NCI-H1436 (cell line): ENCODE measurements at places on chromosomes 5 and 9.

DNA sequence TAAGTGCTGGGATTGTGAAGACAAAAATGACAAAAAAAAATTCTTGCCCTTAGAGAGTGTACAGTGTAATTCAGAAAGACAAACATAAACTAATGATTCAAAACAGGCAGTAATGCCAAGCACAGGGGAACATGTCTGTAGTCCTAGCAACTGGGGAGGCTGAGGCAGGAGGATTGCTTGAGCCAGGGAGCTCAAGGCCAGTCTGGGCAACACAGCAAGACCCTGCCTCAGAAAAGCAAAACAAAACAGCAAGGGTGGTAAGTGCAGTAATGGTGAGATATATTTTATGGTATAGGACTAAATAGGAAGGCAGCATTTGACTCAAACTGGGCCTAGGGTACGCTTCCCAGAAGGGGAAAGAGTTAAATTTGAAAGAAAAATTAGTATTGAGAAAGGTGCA is 18.9 kb downstream of the FREM1 start:
- no peak for DNase-seq

GRCh38 chr5:150148117-150148927 is 7.3 kb downstream of the PDGFRB start:
- no peak for DNase-seq

- DNase-seq = no peak
Measured at GRCh38 chr5:55927861-55928655, 66.7 kb downstream of the IL6ST start.

DNA sequence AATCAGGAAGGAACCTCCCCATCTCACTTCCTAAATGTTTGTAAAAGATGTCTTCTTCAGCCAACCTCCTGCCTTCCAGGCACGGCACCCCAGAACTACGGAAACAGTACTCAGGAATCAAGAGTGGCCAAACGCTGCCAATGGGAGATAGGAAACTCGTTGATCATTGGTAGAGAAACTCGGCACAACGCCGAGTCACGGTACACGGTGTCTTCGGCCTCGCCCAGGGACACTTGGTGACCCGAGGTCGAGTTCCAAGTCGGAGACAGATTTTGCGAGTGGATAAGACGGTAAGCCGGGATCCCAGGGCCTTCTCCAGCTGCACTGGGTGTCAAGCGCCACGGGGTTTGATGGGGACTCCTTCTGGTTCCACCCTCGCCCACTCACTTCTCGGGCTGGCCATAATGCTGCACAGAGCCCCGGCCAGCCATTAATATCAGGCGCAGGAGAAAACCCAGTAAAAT is 343 bp downstream of the KIAA0825 start:
- DNase-seq = no peak

DNA sequence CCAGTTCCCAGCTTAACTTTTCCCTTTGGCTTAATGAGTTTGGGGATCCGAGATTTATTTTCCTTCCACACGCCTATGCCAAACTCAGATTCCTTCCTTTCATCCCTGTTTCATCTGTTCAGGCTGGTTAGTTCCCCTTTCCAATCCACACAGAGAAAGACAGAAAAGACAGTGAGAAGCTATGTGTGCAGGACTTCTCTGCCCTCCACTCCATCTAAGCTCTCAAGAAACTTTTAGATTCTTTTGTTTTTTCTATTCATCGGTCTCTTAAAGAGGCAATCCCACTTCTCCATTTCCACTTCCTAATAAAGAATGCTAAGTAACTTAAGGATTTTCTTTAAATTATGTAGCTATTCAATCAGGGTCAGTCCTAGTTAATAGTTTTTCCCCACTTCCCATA is 11.2 kb downstream of the ITGA1 start:
- DNase-seq = no peak

- no peak for DNase-seq
Measured at GRCh38 chr9:127935765-127936221, 1.9 kb downstream of the DPM2 start.

GRCh38 chr9:136055715-136056545 is 39.2 kb downstream of the NACC2 start:
- no peak for DNase-seq

- no peak for DNase-seq
Measured at GRCh38 chr9:94952565-94953373, 226.3 kb downstream of the AOPEP start.

GRCh38 chr9:35700031-35700430 is 10.3 kb upstream of the TPM2 start:
- DNase-seq = no peak

DNA sequence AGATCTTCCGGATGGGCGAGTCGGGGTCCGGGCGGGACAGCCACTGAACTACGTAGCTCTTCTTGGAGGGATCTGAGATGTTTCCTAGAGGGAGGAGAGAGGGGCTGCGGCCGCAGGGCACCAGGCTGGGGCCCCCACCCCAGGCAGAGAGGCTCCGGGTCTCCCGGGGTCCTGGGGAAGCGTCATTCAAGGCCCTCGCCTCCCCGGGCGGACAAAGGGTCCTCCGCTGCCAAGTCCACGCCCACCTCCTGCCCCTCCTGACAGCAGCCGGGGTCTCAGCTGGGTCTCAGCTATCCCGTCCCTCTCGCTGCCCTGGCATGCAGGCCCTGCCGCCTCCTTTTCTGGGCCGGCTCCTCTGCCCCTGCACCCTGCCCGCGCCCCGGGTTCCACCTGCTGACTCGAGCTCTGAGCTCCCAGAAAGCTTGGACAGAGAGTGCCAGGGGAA is 61.5 kb downstream of the ZNF354C start:
- no peak for DNase-seq
